ENCODE measurements at places on chromosomes 12 and 14. TPM values are rescaled to one million over a fixed set of nuclear protein-coding genes. Genes with fewer than 3 reads are reported as not detected.
A peak's percentile ranks its signal among the peaks of the same experiment; 100 is the strongest.

DNA sequence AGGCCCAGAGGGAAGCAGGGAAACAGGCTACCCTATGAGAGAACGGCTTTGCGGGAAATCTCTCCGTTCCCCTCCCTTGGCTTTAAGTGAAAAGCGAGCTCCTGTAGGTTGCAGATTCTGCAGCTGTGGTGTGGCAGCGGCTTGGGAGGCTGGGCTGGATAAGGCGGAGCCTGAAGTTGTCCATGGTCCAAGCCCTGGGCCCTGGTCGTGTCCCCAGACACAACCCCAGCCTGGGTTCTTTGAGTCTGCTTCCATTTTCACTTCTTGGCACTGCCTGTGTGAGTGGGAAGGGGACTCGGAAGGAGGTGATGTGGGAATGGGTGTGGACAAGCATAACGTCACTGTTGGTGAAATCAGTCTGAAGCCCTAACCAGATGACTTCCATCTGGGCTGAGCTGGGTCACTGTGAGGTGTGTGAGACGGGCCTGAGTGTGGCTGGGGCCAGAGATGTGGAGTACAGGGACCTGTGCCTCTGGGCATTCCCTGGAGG lies 43.0 kb upstream of the CTDSP2 start:
- peak; percentile 41 for DNase-seq

GRCh38 chr12:27193854-27194544 lies 50.1 kb upstream of the STK38L start:
- peak; percentile 67 for DNase-seq

GRCh38 chr12:67326637-67327036 lies 57.5 kb downstream of the CAND1 start:
- no peak for DNase-seq

DNA sequence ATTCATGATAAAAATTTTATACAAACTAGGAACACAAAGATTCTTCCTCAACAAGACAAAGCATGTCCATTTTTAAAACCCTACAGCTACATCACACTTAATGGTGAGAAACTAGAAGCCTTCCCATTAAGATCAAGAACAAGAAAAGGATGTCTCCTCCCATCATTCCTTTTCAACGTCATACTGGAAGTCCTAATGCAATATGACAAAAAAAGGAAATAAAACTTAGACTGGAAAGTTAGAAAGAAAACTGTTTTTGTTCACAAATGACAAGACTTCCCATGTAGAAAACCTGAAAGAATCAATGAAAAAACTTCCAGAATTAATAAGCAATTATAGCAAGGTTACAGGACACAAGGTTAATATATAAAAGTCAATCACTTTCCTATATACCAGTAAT lies 82.5 kb downstream of the NUMB start:
- DNase-seq = no peak

DNA sequence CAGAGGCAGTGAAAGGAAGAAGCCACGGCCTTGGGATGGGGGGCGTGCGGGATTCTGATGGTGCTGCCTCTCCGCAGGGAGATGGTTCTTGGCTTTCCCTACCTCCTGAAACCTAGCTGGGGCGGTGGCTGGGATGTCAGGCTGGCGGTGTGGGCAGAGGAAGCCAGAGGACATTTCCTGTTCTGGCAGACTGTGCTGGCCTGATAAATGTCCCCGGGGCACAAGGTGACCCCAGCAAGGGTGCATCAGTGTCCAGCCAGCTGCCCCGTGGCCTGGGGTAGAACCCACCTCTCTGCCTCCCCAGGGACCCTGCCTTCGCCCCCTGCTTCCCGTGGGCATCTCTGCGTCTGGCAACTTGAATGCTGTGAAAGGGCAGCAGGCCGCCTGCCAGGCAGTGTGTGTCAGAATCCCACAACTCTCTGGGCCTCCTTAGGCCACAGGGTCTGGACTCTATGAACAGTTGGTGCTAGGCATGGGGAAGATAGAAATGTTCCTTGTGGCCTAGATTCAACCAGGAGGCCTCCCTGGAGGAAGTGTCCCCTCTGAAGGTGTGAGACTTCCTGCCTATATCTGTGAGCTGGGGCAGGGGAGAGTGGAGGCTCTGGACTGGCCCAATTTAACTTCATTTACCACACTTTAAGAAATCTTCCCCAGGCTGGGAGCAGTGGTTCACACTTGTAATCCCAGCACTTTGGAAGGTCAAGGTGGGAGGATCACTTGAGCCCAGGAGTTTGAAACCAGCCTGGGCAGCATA lies 4.9 kb downstream of the SH2B3 start:
- peak; percentile 55 for DNase-seq

DNA sequence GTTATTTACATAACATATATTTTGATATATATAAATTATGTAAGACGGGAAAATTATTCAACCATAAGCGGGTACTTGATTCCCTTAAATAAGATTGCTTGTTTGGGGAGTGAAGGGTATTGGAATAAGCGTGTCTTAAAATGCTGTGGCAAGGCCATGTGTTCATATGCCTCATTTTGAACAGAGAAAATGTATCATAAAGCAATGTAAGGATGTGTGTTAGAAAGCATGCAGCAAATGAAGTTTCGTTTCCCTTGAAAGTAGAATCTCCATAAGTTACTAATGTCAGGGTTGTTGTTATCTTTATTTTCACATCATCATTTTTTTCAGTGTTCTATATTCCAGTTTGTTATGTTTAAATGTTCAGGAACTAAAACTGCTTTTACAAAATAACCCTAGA lies 465.6 kb downstream of the FOXG1 start:
- DNase-seq = no peak

DNA sequence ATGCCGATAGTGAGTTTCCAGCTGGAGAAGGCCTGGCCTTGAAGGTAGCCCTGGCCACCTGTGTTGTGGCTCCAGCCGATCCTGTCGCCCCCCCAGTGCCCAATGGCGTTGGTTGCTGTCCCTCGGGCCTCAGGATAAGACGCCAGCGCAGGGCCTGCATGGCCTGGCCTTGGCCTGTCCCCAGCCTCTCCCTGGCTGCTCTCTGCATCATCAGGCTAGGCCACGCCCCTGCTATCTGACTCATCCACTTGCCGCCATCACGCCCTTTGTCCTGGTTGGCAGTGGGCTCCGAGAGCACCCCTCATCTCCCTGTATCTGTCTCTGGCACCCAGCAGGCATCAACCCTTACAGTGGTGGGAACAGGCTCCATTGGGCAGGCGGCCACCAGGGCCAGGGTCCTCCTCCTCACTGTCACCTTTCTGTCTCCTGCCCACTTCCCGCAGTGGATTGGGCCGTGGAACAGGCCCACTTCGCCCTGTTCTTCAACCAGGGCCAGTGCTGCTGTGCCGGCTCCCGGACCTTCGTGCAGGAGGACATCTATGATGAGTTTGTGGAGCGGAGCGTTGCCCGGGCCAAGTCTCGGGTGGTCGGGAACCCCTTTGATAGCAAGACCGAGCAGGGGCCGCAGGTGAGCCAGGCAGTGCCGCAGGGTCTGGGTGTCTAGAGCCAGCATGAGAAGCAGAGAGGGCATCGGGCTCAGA lies 25.6 kb downstream of the ALDH2 start:
- peak; percentile 43 for DNase-seq

GRCh38 chr14:81728447-81728846 lies 194.8 kb upstream of the SEL1L start:
- DNase-seq = no peak

DNA sequence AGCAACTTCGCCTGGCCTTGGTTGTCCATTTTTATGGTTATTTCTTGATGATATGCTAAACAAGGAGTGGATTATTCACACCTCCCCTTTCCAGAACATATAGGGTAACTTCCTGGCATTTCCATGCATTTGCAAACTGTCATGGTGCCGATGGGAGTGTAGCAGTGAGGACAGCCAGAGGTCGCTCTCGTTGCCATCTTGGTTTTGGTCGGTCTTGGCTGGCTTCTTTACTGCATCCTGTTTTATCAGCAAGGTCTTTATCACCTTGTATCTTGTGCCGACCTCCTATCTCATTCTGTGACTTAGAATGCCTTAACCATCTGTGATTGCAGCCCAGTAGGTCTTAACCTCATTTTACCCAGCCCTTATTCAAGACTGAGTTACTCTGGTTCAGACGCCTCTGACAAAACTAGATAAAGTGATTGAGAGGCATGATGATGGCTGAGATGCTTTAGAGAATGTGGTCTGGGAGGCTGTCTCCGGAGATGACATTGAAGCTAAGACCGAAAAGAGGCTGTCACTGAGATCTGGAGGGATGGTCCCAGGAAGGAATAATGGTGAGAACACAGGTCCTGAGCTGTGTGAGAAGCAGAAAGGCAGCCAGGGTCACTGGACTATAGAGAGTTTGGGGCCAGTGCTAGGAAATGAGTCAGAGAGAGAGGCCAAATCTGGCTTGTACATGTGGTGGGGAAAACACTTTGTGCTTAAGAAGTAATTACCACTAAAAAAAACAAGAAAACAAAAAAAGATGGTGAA lies 2.9 kb downstream of the GLT1D1 start:
- no peak for DNase-seq

DNA sequence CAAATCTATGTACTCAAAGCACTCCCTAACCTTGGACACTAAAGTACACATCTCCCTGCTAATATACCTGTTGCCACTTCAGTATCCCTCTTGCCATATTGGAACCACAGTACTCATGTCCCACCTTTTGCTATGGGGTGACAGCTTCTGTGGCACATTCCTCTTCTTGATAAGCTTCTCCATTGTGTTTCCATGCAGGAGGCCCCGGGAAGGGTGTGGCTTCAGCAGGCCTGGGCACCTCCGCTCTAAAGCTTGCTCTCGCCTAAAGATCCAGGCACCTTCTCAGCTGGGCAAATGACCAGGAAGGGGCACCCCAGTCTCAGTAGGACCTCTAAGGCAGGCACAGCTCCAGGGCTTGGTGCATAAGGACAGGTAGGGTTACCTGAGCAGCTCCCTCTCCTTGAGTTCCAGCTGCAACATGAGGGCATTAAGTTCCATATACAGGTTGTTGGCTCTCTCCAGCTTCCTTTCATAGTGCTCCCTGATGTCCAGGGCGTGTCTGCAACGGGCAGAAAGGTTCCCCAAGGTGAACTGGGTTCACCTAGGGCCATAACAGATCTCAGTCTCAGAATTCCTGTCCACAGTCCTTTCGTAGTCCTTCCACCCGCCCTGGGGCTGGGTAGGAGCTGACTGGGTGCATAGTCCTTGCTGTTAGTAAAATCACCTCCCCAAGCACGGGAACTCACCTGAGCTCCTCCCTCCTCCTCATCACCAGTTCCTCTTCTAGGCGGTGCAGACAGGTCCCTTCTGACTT lies 15.9 kb downstream of the MAP3K12 start:
- DNase-seq = no peak

GRCh38 chr14:102116361-102117180 lies 23.1 kb upstream of the WDR20 start:
- no peak for DNase-seq

DNA sequence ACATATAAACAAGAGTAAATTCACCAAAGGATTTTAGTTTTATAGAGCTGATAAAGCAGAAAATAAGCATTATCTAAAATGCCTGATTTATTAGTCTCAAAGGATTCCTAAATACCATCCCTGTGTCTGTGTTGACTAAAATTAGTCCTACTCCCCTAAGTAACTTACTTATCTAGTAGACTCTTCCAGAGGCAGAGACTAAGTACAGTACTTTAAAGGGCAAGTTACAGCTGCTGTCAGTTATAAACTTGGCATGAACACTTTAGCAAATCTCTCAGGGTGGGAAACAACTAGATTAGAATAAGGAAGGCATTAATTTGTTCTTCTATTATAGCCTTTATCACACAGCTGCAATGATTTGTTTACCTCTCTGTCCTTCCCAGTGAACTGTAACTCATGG lies 46.0 kb downstream of the ATP2B1 start:
- no peak for DNase-seq

GRCh38 chr12:51087818-51088217 lies 4.4 kb upstream of the CSRNP2 start:
- no peak for DNase-seq

GRCh38 chr12:68264857-68265256 lies 11.5 kb upstream of the IL22 start:
- DNase-seq = no peak

DNA sequence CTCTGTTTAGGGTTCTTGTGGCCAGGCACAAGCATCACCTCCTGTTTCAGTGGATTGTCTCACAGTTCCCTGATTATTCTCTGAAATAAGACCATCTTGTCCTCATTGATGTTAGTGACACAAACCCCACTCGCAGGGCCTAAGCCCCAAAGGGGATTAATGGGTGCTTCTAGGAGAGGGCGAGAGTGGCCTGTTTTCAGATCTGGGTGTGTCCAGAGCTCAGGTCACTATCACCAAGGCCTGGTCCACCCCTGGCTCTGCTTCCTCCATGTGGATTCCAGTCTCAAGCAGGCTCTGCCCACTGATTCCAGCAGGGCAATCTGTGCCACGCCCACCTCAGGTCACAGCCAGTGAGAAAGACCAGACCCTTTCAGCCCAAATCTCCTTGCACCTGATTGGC lies 361.9 kb downstream of the ADGRD1 start:
- DNase-seq = no peak

DNA sequence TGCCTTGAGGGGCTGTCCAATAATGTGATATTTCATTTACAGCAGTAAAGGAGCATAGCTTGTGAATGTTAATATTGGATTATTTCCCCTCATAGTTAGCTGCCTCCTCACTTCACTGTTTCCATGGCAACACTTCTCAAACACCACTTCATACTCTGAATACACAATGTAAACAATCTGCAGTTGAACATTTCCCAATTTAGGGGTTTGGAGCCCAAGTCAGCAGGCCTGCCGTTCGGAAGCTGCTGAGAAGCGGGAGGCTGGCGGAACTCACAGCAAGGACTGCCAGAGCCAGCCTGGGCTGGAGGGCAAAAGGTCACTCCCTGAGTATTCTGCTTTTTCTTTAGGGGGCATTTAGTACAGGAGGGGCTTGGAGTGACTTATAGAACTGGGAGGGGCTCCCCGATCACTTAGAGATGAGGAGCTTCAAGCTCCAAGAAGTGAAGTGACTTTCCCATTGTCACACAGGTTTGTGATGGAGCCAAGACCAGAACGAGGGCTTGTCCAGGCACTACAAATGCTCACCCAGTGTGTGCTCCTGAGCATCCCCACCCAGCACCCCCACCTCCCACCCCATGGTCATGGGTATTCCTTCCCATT lies 12.1 kb upstream of the SLC24A4 start:
- DNase-seq = no peak

DNA sequence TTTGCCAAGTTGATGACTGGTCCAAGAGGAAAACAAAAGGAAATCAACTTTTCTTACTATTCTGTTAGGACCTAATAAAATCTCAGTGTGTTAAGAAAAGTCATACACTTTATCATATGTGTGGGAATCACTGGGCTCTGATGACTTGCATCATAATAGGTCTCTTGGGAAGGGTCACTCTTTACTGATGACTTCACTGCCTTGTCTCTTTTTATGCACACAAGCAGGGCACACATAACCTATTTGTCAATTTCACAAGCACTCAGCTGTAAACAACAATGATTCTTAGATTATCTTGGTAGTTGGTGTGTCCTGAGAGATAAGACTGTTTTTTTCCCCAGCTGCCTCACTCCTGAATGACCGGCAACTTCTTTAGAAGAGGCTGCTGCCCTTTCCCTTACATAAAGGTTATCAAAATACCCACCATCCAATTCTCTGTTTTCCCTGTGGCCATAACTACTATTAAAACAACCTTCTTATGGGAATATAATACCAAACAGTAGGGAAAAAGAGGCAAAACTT lies 50.9 kb upstream of the INSM2 start:
- DNase-seq = no peak

The SIX1 gene
- 1.4 TPM for total RNA-seq

The EDDM3A gene
- not detected for total RNA-seq

The DIO2 gene
- total RNA-seq = 40.5 TPM

The PSMC1 gene
- 677 TPM for total RNA-seq

The ASCL1 gene
- not detected for total RNA-seq

The BCL11B gene
- 0.02 TPM for total RNA-seq

The NCKAP5L gene
- 12.6 TPM for total RNA-seq

The SERPINA10 gene
- total RNA-seq = not detected
